ENCODE measurements at places on chromosomes 13 and 19.

DNA sequence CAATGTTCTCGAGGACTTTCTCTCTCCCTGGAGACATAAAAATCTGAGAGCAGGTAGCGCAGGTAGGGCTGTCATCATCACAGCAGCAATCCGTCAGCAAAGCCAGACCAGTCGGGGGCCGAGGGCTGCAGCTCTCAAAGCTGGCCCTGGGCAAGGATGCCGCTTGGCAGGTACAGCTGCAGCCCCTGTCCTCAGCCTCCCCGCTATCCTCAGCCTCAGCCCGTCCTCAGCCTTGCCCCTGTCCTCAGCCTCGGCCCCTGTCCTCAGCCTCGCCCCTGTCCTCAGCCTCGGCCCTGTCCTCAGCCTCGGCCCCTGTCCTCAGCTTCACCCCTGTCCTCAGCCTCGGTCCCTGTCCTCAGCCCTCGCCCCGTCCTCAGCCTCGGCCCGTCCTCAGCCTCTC is 10.9 kb downstream of the C13orf46 start:
- no peak for DNase-seq

- peak; percentile 32 for DNase-seq
Observed at GRCh38 chr13:110472904-110473563, 88.5 kb downstream of the RAB20 start.

GRCh38 chr13:21208652-21209154 is 32.2 kb downstream of the MRPL57 start:
- DNase-seq, result no peak

- no peak for DNase-seq
Observed at GRCh38 chr13:71799324-71799723, 67.7 kb downstream of the DACH1 start.

DNA sequence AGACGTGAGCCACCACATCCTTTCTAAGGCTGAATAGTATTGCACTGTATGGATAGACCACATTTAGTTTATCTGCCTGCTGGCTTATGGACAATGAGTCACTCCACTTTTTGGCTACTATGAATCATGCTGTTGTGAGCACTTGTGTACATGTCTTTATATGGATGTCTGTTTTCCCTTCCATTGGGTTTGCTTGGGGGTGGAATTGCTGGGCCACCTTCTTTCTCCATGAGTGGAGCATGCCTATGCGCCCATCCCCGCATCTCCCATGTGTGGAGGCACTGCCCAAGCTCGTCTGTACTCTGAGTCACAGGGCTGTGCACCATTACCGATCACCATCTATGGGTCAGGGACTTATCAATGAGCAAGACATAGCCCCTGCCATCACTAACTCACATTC is 127.2 kb upstream of the GJB6 start:
- DNase-seq, result no peak

- no peak for DNase-seq
Observed at GRCh38 chr13:49417161-49417560, 26.7 kb downstream of the CAB39L start.

- DNase-seq, result no peak
Observed at GRCh38 chr13:113800576-113800926, 41.5 kb downstream of the TMEM255B start.

- DNase-seq, result no peak
Observed at GRCh38 chr19:33830264-33830663, 33.6 kb downstream of the KCTD15 start.

DNA sequence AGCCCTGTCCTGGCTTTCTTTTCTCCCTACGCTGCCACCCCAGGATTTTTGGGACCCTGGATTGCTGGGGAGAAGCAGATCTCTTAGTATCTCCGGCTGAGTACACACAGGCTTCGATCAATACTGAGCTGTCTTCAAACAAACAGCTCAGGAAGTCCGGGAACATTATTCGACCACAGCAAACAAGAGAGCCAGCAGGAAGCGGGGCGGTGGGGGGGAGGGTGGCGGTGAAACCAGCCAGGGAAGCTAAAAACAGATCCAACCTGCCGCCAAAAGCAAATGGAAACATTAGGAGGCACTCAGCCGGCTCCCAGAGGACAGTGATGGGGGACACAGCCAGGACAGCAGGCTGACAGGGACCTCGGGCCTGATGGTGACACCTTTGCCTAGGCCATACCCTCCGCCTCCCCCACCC is 12.2 kb upstream of the BCAM start:
- DNase-seq, result peak; percentile 24

DNA sequence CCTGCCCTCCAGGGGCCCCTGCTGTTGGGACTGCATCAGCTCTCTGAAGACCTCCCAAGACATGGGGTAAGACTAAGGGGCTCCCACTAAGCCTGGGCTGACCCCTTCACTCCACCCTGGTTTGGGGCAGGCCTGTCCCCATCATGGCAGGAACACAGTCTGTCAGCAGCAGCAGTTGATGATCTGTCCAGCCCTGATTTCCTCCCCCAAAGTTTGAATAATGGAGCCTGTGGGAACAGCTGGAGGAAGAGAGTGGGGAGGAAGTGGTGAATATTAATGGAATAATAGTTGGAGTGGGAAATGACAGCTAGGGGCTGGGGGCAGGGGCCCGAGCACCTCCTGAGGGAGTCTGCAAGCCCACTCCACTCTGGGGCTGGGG is 1.3 kb upstream of the B3GNT8 start:
- DNase-seq, result no peak

DNA sequence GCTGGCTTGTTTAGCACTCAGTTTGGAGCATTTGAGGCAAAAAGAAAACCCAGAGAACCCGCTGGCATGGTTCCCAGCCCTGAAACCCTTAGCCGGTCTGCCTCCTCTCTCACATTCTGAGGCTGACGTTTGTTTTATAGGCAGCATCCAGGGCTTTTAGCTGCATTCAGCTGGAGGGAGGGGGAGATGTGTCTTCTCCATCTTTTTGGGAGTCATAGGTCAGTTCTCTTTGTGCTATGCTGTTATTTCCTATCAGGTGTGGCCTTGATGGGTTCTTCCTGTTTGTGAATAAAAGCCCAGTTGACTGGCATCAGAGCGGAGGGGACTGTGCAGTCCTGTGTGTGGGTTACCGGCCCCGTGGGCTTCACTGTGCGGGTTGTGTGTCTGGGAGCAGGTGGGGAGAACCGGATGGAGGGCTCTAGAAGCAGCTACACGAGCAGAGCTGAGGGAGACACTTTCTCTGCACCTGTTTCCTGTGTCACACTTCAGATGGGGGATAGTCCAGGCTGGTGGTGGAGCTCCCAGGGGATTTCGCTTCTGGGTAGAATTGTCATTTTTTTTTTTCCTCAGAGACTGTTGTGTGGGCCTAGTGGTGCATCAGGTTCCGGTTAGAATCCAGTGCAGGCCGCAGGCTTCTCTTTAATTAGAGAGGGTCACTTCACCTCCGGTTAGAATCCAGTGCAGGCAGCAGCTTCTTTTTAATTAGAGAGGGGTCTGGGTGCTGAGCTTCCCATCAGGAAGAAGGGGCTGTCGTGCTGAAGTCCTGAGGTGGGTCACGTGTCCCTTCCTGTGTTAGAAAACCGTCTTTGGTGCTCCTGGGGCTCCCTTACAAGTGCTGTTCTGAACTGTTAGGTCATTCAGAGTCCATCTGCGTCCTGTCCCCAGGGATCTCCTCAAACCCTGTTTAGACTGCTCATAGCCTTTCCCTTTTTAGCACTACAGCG is 69.6 kb downstream of the ARHGEF7 start:
- peak; percentile 95 for DNase-seq

GRCh38 chr13:32538143-32538620 is 413 bp downstream of the N4BP2L2 start:
- DNase-seq, result no peak

GRCh38 chr19:51595190-51596175 is 24.4 kb downstream of the ZNF175 start:
- DNase-seq, result no peak

GRCh38 chr19:5436948-5437306 is 18.3 kb upstream of the ZNRF4 start:
- DNase-seq, result no peak

- peak; percentile 16 for DNase-seq
Observed at GRCh38 chr13:51066091-51066831, 44.8 kb downstream of the C13orf42 start.

- no peak for DNase-seq
Observed at GRCh38 chr19:42017040-42017439, 23.0 kb upstream of the ATP1A3 start.

DNA sequence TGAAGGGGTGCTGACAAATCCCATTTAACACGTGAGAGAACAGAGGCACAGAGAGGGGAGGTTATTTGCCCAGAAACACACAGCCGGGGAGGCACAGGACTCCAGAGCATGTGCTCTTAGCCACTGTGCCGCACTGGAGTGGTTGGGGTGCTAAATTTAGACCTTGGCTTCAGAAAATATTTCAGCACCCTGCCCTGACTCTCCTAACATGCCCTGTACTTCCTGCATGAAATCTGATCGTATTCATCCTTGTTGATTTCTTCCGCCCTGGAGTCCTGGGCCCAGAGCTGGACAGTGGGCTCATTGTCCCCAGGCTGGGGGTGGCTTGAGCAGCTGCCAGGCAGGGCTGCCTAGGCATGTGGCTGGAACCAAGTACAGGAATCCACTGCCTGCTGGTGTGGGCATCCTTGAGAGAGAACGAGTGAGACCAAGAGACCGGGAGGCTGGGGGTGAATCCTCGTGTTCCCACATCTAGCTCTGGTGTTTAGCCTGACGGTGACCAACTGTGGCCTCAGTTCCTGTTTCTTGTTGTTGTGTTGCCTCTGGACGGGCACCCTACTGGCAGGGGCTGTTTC is 5.3 kb downstream of the SLC27A1 start:
- DNase-seq, result no peak

GRCh38 chr13:102779436-102780159 is 6.0 kb upstream of the TEX30 start:
- DNase-seq, result no peak

- DNase-seq, result no peak
Observed at GRCh38 chr19:45463241-45463640, 4.6 kb upstream of the FOSB start.

GRCh38 chr19:52343548-52343947 is 7.5 kb downstream of the ZNF610 start:
- DNase-seq, result peak; percentile 79

DNA sequence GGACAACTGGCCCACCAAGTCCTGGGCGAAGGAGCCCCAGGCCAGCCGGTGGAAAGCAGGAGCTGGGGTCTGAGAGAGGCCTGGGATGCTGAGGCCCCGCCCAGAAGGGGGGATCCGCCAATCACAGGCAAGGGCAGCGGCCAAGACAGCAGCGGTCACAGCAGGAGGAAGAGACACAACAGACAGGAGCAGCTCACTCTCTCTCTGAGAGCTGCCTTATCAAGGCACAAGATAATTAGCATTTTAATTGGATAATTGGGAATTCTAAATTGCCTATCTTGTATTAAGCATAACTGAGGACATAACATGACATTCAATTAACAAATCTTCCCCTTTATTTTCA is 46.2 kb downstream of the CEBPG start:
- DNase-seq, result no peak

DNA sequence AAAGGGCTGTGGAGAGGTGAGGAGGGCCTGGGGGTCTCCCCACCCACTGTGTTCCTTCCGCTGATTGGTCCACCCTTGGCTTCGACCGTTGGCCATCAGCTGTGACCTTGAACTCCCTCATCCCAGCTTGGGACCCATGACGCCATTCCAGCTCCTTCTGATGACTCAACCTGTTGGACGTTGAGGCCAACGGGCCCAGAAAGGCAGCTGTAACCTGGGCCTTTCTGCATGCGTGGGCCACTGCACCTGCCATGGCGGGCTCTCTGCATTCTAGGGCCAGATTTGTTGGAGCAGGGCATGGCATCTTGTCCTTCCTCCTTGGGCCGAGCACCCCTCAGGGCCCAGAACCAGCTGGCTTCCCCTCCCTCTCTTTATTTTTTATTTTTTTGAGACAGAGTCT is 30.2 kb downstream of the PEX11G start:
- no peak for DNase-seq

- DNase-seq, result no peak
Observed at GRCh38 chr13:67259208-67259607, 29.1 kb upstream of the PCDH9 start.

GRCh38 chr19:55212447-55212846 is 3.1 kb upstream of the PTPRH start:
- peak; percentile 87 for DNase-seq

DNA sequence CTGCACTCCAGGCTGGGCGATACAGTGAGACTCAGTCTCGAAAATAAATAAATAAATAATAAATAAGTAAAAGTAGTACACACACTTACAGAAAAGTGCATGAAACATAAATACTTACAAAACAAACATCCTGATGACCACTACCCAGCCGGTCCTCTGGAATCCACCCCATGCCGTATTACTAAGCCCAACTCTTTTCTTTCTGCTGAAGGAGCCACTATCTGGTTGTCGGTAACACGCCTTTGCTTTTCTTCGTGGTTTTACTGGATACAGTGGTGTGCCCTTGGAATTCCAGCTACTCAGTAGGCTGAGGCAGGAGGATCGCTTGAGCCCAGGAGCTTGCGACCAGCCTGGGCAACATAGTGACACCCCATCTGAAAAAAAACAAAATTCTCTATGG is 39.4 kb downstream of the CELF5 start:
- no peak for DNase-seq

DNA sequence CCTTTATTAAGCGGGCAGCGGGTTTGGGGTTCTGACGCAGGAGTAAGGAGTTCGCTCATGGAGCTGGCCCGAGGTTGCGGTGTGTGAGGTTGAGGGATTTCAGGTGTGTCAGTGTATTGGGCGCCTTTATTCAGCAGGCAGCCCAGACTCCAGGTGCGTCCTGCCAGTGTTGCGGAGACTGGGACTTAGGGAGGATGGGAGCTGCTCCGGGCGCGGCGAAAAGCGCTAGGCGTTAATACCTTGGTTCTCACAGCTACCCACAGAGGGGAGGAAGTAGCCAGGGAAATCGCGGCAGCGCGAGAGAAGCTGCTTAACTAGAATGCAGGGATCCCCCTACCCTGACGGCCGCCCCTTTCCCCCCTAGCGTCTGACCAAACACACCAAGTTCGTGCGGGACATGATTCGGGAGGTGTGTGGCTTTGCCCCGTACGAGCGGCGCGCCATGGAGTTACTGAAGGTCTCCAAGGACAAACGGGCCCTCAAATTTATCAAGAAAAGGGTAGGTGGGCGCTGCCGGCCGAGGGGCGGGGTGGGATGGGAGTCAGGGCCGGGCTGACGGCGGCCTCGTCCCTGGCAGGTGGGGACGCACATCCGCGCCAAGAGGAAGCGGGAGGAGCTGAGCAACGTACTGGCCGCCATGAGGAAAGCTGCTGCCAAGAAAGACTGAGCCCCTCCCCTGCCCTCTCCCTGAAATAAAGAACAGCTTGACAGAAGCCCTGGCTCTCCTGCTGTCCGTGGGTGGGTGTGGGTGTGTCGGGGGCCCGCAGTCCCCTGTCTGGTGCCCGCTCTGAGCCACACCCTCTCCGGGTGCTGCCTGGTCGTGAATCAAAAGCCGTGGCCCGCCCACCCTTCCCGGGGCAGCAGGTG is 1.1 kb downstream of the RPL36 start:
- DNase-seq, result peak; percentile 54

All from OCI-LY7 (cell line).